Urinary bladder (tissue), 4 donors: ENCODE measurements at places on chromosomes 11 and 22. TPM values are rescaled to one million over a fixed set of nuclear protein-coding genes. Genes with fewer than 3 reads are reported as not detected.
A peak's percentile ranks its signal among the peaks of the same experiment; 100 is the strongest.

GRCh38 chr11:131629925-131630540 is 259.6 kb downstream of the NTM start:
- DNase-seq = no peak

DNA sequence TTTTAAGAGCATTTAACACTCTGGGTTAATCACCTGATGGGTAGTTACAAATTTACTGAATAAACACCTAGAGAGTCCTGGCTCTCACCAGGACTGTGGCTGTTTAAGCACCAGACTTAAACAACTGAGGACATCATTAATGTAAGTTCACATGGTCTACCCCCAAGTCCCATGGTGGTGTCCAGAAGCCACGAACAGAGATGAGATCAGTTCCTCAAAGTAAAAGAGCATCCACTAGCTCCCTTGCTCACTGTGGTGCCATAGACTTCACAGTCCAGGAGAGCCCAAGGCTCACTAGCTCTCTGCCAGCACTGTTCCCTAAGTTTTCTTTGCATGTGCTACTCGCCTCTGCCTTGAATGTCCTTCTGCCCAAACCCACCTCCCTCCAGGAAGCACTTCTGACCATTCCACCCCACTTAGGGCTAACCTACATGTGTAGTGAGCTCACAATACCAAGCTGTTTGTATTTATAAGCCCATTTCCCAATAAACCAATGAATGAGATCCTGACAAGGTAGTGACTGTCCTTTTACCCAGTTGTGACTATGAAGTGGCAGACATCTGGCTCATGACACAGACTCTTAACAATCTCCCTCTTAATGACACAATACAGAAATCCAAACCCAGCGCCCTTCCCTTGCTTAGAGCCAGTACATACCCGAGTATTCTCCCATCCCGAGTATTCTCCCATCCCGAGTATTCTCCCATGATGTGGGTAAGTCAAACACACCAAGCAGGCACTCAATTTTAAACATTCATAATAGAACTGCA is 15.7 kb downstream of the NAP1L4 start:
- no peak for DNase-seq

GRCh38 chr11:113994077-113994954 is 19.4 kb downstream of the HTR3A start:
- DNase-seq = no peak

DNA sequence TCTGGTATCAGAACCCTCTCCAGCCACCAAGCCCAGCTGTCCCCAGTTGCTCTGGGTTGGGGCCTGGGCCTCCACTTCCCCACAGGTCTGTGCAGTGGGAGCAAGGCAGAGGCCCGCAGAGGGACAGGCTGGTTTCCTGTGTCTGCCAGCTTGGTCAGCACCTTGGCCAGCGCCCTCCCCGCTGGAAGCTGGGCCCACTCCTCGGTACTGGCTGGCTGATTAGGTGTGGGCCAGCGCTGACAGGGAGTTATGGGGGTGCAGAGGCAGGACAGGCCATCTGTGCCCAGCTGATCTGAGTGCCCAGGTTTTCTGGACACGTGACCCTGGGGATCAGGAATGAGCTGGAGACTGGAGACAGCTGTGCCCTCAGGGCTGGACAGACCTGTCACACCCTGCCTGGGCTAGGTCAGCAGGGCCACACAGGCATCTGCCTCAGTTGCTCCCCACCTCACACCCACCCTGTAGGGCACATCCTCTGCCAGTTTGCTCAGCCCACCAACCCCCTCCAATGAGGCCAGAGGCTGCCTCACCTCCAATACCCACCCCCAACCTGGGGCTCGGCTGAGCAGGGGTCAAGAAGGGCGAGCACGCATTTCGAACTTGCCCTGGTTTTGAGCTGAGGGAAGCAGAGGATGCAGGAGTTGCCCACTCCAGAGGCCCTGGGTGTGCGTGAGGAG is 175.3 kb downstream of the IGLL1 start:
- DNase-seq = no peak

PTPRCAP gene
- total RNA-seq = 1.2 TPM

DNA sequence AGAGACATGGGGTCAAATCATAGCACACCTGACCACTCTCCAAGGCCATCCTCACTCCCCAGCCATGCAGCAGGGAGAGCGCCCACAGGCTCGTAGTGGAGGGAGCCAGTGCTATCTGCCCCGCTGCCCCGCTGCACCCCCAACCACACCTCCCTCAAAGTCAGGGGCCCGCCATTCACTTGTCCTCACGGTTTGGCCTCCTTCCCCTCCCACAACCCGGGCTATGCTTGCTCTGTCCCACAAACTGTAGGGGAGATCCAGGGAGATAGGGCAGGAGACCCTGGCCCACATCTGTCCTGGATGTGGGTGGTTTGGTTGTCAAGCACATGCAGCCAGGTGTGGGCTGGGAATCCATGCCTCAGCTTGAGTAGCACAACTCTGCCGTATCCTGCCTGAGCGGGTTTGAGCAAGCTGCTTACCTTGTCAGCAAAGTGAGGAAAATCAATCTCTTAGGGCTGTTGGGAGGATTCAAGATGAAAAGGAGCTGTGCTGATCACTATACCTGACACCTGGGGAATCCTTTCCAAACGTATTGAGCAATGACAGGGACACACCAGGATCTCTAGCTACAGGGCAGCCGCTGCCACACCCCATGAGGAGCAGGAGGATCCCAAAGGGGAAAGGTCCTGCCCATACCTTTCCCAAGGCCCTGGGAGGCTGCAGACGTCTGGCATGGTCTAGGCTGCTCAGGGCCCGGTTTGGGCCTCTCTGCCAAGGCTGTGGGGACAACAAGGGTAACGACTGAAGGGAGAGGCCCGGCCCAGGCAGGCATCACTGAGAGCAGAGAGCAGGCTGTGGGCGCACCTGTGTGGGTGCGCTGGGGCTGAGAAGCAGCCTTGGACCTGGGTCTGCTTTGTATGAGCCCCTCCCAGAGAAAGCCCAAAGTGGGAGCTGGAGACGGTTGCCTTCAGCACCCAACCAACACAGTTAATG is 23.3 kb downstream of the KCNJ5 start:
- no peak for DNase-seq

DNA sequence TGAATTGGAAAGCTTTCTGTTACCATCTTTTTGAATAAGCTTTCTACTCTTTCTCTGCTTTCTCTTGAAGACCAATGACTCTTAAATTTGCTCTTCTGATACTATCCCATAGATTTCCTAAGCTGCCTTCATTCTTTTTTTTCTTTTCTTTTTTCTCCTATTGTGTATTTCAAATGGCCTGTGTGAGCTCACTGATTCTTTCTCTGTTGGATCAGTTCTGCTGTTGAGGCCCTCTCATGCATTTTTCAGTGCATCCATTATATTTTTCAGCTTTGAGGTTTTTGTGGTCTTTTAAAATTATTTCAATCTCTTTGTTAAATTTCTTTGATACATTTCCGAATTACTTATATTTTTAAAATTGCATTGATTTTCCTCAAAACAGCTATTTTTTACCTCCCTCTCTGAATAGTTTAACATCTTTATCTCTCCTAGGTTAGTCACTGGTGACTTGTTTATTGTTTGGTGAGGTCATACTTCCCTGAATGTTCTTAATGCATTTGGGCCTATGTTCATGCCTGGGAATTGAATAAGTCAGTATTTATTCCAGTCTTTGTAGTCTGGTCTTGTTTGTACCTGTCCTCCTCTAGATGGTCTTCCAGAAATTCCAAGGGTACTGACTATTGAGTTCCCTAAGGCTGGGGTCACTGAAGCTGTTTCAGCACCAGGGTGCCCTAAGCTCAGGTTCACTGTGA is 110.6 kb upstream of the SERPIND1 start:
- no peak for DNase-seq

IGLL1 gene
- total RNA-seq = not detected

DNA sequence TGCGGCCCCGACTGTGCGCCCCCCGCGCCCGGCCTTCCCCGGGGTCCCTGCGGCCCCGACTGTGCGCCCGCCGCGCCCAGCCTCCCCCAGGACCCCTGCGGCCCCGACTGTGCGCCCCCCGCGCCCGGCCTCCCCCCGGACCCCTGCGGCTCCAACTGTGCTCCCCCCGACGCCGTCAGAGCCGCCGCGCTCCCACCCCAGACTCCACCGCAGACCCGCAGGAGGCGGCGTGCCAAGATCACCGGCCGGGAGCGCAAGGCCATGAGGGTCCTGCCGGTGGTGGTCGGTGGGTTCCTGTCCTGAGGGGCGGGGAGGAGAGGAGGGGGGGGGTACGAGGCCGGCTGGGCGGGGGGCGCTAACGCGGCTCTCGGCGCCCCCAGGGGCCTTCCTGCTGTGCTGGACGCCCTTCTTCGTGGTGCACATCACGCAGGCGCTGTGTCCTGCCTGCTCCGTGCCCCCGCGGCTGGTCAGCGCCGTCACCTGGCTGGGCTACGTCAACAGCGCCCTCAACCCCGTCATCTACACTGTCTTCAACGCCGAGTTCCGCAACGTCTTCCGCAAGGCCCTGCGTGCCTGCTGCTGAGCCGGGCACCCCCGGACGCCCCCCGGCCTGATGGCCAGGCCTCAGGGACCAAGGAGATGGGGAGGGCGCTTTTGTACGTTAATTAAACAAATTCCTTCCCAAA is 3.1 kb downstream of the DRD4 start:
- no peak for DNase-seq

GRCh38 chr11:123143921-123144320 is 51.1 kb downstream of the CLMP start:
- no peak for DNase-seq

GRCh38 chr11:69924308-69925161 is 105.3 kb upstream of the FGF3 start:
- DNase-seq = no peak

- DNase-seq = peak; percentile 48
These were observed 841 bp downstream of the RIC8A start for GRCh38 chr11:208181-208916.

CD59 gene
- 143 TPM for total RNA-seq

DNA sequence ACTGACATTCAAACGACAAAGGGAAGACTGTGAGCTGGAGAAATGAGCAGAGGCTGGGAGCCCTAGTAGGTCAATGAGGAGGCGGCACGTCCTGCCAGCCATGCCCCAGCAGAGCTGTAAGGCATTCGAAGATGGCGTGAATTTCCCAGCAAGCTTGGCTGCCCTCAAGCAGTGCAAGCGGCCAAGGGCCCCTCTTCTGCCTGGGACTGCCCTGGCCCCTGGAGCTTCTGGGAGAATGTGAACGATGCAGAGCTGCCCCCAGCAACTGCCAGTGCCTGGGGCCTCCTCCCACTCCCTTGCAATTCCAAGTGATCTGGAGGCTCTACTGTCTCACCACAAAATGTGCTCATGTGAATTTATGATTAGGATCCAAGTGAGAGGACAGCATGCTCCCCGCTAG is 4.3 kb downstream of the PPM1F start:
- no peak for DNase-seq

GRCh38 chr11:127191261-127191660 is 190.7 kb upstream of the KIRREL3 start:
- DNase-seq = no peak

- no peak for DNase-seq
These were observed 17.6 kb downstream of the TTC12 start for GRCh38 chr11:113332023-113332422.

- no peak for DNase-seq
These were observed 49.1 kb downstream of the CERK start for GRCh38 chr22:46688949-46689348.

GRCh38 chr11:65488273-65489034 is 10.4 kb upstream of the MALAT1 start:
- no peak for DNase-seq

GRCh38 chr11:120391854-120392253 is 55.6 kb downstream of the ARHGEF12 start:
- DNase-seq = no peak

DNA sequence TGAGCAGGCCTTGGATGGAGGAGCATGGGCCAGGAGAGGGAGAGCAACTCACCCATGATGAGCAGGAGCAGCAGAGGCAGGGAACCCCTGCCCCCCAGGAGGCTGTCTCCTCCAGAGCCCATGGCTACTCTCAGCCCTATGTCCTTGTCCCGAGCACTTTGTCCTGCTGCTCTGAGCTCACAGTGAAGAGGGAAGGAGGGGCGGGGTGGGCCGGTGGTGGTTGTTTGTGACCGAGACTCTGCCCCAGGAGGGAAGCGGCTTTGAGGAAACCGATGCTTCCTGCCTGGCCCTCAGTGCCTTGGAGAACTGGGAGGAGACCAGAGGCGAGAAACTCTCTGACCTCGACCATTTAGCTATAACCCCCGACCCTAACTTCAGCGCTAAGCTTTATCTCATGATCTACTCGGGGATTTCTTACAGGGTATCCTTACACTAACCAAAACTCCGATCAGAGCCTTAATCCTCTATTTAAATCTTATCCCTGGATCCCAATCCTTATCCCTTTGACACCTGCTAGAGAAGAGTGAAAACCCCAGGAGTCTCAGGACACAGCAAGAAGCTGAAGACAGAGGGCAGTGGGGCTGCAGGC is at the start of gene ROBO4:
ROBO4 (minus strand) TSS at position 192 of the 589 bp plus-strand sequence; CDS start at position 122, 70 bp downstream.
- no peak for DNase-seq

- DNase-seq = no peak
These were observed 170.6 kb downstream of the BARX2 start for GRCh38 chr11:129546266-129546665.

GRCh38 chr11:11347592-11347991 is 5.5 kb downstream of the CSNK2A3 start:
- DNase-seq = peak; percentile 17

TMEM121B gene
- total RNA-seq = 0.21 TPM

- DNase-seq = no peak
These were observed 780.9 kb downstream of the BRD1 start for GRCh38 chr22:49046546-49047361.

GRCh38 chr11:73393479-73394415 is 17.5 kb downstream of the RELT start:
- DNase-seq = no peak

- DNase-seq = no peak
These were observed 62.6 kb downstream of the PRCP start for GRCh38 chr11:82837650-82838049.
